ENCODE measurements at places on chromosomes 2 and 18.

DNA sequence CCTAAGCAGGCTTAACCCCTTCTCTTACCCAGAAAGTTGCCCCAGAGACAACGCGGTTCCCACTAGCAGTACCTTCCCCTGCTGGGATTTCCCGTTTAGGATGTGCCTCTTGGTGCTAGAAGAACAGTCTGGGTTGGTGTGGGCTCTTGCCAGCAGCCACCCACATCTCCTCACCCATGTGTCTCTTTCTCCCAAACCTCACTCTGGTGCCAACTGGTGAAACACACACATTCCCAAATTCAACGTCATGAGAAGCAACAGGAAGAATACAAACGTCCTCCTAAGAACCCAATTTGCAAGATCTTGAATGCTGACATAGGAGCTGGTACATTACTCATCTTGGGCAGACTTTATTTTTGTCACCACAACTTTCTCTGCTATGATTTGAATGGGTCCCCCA lies 36.2 kb downstream of the DIPK1C start:
- DNase-seq, result no peak
- H3K27me3 ChIP-seq, result peaks cover 90% of the 10 kb centered on the region
- H3K4me1 ChIP-seq, result no peaks in the 10 kb centered on the region

- no peak for DNase-seq
- H3K27me3 ChIP-seq, result no peaks in the 10 kb centered on the region
- H3K4me3 ChIP-seq, result no peak overlapping the region
- H3K27ac ChIP-seq, result no peak overlapping the region
- H3K36me3 ChIP-seq, result no peaks in the 10 kb centered on the region
- H3K4me1 ChIP-seq, result no peaks in the 10 kb centered on the region
Measured at GRCh38 chr18:42813570-42813969, 301.9 kb downstream of the RIT2 start.

DNA sequence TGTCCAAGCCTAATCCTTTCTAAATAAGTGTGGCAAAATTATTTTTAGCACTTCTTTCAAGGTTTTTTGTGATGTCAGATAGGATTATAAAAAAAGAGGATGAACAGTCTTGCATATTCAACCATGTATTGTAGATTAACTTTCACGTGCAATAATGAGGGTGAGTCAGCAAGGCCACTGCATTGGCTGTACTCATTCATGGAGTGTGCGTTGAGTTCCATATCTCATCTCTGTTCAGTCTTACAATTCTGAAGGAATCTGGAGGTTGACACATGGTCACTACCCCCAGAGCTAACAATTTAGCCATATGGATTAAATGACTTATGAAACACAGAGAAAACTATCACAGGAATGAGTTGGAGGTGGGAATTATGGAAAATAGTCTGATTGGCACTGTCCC lies 810.5 kb downstream of the SLC4A3 start:
- H3K27me3 ChIP-seq, result no peaks in the 10 kb centered on the region
- H3K27ac ChIP-seq, result peak overlapping the region; percentile 55
- DNase-seq, result peak; percentile 62
- H3K36me3 ChIP-seq, result no peaks in the 10 kb centered on the region
- H3K4me1 ChIP-seq, result peaks cover 36% of the 10 kb centered on the region

GRCh38 chr2:97355887-97356286 lies 233.8 kb downstream of the ANKRD36B start:
- H3K4me3 ChIP-seq, result no peak overlapping the region
- H3K27me3 ChIP-seq, result peaks cover 80% of the 10 kb centered on the region
- H3K27ac ChIP-seq, result no peak overlapping the region
- DNase-seq, result peak; percentile 14
- H3K4me1 ChIP-seq, result no peaks in the 10 kb centered on the region

GRCh38 chr2:3139906-3140305 lies 237.7 kb downstream of the EIPR1 start:
- no peaks in the 10 kb centered on the region for H3K36me3 ChIP-seq
- no peak for DNase-seq
- H3K4me1 ChIP-seq, result no peaks in the 10 kb centered on the region
- no peaks in the 10 kb centered on the region for H3K27me3 ChIP-seq

- DNase-seq, result no peak
- H3K4me3 ChIP-seq, result no peak overlapping the region
- no peaks in the 10 kb centered on the region for H3K36me3 ChIP-seq
Measured at GRCh38 chr2:79083597-79084251, 4.1 kb downstream of the REG1B start.

DNA sequence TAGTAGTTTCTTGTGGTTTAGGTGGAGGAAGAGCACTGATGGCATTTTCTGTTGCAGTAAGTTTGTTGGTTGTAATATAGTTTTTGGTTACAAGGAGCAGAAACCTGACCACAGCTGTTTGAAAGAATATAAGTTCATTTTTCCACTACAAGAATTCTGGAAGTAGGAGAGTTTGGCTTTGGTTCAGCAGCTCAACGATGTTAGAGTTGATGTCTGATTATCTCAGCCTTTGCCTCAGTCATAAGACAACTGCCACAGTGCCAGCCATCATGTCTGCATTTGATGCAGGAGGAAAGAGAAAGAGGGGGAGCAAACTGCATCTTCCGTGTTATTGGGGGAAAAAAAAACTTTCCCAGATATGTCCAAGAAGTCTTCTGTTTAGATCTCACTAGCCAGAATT lies 119.1 kb downstream of the LYPD1 start:
- peaks cover 14% of the 10 kb centered on the region for H3K4me1 ChIP-seq
- no peaks in the 10 kb centered on the region for H3K27me3 ChIP-seq
- peaks cover 7% of the 10 kb centered on the region for H3K36me3 ChIP-seq
- no peak overlapping the region for H3K27ac ChIP-seq

DNA sequence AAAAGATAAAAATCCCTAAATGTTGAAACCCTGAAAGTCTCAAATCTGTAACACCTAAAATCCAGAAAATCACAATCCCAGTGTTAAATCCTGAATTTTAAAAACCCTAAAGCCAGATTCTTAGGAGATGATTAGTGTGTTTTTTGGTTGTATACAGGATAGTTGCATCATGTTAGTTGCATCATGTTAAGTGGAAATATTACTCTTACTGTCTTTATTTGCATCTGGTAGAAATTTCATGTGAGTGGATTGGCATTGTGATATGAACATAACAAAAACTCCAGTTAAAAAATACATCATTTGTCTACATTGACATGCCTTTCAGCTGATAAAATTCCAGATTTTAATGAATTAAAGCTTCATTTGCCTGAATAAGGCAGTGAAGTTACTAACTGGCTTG lies 683.1 kb upstream of the ACVR2A start:
- H3K4me3 ChIP-seq, result no peak overlapping the region
- no peaks in the 10 kb centered on the region for H3K27me3 ChIP-seq
- no peaks in the 10 kb centered on the region for H3K36me3 ChIP-seq
- H3K4me1 ChIP-seq, result no peaks in the 10 kb centered on the region
- no peak overlapping the region for H3K27ac ChIP-seq

- H3K27ac ChIP-seq, result peak overlapping the region; percentile 86
- DNase-seq, result peak; percentile 89
- H3K36me3 ChIP-seq, result no peaks in the 10 kb centered on the region
- H3K4me1 ChIP-seq, result peaks cover 38% of the 10 kb centered on the region
- no peaks in the 10 kb centered on the region for H3K27me3 ChIP-seq
Measured at GRCh38 chr18:23377669-23378301, 75.3 kb upstream of the RIOK3 start.

DNA sequence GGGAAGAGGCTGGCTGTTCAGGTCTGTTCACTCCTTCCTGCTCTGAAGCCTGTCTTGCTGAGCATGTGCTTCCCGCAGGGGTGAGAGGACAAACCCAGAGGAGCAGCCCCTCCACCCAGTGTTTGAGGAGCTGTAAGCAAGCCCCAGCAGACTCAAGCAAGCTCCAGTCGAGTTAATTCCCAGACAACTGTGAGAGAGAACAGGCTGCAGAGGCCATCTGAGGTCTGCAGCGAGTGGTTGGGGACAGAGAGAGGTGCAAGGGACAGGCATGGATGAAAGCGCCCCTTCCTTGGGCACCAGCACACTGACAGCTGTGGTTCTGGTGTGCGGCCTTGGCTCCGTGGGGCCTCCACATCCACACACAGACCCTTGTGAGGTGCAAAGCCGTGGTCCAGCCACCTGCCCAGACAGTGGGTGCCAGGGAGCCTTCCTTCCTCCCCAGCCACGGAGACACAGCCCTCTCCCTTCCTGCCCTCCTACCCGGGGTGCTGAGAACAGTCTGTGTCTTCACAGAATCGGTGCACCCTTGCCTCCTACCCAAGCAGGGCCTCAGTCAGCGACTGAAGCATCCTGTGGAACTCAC lies 36.2 kb downstream of the MAL start:
- H3K27me3 ChIP-seq, result no peaks in the 10 kb centered on the region
- H3K27ac ChIP-seq, result no peak overlapping the region
- no peak for DNase-seq

GRCh38 chr18:13477147-13477683 lies 249.1 kb downstream of the FAM210A start:
- no peak for DNase-seq
- no peak overlapping the region for H3K27ac ChIP-seq
- H3K4me3 ChIP-seq, result no peak overlapping the region
- H3K36me3 ChIP-seq, result no peaks in the 10 kb centered on the region

GRCh38 chr2:228535396-228535795 lies 353.9 kb upstream of the SPHKAP start:
- no peak overlapping the region for H3K4me3 ChIP-seq
- H3K36me3 ChIP-seq, result peaks cover 13% of the 10 kb centered on the region
- DNase-seq, result peak; percentile 37
- no peaks in the 10 kb centered on the region for H3K4me1 ChIP-seq

DNA sequence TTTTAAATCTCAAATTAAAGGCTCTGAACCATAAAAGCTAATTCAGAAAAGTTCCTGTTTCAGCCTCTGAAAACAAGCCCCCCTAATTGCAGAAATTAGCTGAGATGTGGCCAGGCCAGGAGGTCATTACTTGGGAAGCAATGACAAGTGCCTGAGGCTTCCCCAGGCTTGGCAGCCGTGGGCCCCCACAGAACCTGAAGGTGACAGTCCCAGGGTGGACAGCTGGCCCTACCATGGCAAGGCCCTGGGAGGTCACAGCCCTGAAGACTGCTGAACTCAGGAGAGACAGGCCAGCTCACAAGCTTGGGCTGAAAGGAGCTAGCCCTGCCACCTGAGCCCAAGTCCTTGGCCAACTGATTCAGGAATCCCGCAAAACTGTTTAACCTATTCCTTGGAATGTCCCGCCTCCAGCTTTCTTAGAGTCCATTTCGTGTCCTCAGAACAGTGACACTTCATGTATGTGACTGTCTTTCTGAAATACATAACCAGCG lies 54.3 kb upstream of the PKDCC start:
- no peak overlapping the region for H3K27ac ChIP-seq
- H3K27me3 ChIP-seq, result peaks cover 18% of the 10 kb centered on the region
- no peaks in the 10 kb centered on the region for H3K4me1 ChIP-seq

DNA sequence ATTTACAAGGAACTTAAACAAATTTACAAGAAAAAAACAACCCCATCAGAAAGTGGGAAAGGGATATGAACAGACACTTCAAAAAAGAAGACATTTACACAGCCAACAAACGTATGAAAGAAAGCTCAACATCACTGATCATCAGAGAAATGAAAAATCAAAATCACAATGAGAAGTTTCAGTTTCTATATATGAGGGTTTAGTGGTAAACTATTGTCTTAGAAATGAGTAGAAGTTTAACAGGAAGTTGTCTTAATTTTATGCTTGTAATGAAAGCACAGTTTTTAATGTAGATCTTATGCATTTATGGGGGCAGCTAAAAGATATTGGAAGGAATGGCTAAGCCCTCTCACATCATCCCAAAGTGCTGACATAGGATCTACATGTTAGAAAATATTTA lies 325.4 kb downstream of the ERBB4 start:
- H3K4me1 ChIP-seq, result no peaks in the 10 kb centered on the region
- no peaks in the 10 kb centered on the region for H3K27me3 ChIP-seq
- H3K27ac ChIP-seq, result no peak overlapping the region
- H3K36me3 ChIP-seq, result no peaks in the 10 kb centered on the region
- no peak overlapping the region for H3K4me3 ChIP-seq
- no peak for DNase-seq

DNA sequence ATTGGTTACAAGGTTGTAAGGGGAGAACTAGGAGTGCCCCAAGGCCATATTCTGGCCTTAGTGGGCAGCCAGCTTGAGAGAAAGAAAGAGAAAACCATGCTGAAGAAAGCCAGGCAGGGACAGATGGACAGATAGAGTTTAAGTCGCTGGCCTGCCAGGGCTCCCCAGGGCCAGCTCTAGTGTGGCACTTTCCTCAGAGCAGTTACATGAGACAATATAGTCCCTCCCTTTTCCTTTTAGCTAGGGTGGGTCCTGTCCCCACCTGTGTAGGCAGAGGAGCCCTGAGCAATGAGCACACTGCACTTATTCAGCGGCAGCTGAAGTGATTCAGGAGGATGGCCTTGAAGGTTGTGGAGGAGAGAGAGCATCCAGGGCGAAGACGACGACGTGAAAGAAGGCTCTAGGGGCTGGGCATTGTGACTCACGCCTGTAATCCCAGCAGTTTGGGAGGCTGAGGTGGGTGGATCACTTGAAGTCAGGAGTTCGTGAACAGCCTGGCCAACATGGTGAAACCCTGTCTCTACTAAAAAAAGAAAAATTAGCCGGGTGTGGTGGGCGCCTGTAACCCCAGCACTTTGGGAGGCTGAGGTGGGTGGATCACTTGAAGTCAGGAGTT lies 152.0 kb upstream of the SLC1A4 start:
- no peaks in the 10 kb centered on the region for H3K27me3 ChIP-seq
- H3K36me3 ChIP-seq, result no peaks in the 10 kb centered on the region
- DNase-seq, result peak; percentile 84
- H3K27ac ChIP-seq, result peak overlapping the region; percentile 99
- no peak overlapping the region for H3K4me3 ChIP-seq

DNA sequence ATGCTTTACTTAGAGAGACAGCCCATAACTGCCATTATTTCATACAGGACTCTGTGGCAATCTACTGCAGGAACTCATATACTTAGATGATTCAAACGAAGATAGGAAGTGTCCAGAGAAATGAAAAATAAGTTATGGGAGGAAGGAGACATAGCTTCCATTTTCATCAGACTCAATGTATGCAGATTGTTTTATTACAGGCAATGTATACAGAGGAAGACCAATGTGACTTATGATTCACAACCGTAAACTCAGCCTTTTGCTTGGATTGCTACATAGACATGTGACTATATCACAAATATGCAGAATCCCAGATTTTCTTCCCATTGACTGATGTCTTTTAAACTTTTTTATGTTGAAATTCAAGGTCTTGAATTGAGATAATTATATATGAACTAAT lies 793.4 kb downstream of the SATB2 start:
- DNase-seq, result no peak
- no peaks in the 10 kb centered on the region for H3K27me3 ChIP-seq
- H3K27ac ChIP-seq, result no peak overlapping the region
- no peaks in the 10 kb centered on the region for H3K36me3 ChIP-seq

DNA sequence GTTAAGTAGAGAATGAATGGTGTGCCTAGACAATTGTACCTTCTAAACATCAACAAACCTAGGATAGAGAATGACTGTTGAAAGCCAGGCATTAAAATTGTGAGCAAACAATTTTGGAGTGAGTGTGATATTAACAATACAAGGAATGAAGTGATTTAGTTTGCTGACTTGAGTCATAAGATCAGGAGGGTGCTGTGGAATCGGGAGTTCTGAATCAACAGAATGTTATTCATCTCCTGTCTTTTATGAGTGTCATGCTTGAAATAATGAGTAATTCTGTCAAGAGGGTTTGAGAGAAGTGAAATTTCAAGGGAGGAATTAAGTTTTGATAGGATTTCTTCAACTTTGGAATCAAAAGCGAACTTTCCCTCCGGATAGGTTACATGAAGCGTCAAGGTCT lies 214.4 kb upstream of the DSEL start:
- H3K27ac ChIP-seq, result peak overlapping the region; percentile 94
- peak; percentile 94 for DNase-seq
- peak overlapping the region; percentile 27 for H3K4me3 ChIP-seq
- H3K36me3 ChIP-seq, result no peaks in the 10 kb centered on the region
- no peaks in the 10 kb centered on the region for H3K27me3 ChIP-seq
